ENCODE measurements at places on chromosomes 2 and 18.

- DNase-seq = no peak
Observed at GRCh38 chr18:48999569-48999968, 48.8 kb upstream of the SMAD7 start.

DNA sequence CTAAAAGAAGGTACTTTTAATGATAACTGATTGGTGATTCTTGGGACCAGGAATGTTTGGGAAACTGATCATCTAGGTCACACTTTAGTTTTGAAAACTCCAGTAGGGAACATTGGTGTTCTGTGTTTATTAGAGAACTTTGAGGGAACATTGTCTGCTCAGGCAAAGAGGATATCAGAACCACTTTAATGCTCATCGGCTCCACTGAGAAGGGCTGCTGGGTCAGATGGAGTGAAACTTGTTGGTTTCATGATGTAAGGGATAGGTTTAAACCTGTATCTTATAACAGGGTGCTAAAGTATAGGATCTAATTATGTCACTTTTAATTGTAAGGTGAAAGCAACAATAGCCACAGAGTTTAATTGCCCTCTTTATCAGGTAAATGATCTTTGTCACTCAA is 14.2 kb upstream of the POLI start:
- DNase-seq = no peak

DNA sequence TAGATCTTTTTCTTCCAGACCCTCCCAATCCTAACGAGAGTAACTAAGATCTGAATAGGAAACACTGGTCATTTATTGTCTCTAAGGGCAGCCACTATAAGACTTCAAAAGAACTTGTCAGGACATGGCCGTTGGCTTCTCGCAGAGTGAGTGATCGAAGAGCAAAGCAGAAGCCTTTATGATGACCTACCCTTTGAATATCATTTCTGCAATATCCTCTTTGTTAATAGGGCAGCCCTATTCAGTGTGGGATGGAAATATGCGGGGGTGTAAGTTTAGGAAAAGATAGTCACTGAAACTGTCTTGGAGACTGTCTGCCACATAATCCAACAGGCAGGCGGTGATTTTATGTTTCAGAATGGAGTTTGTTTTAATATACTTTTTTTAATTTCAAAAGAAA is 70.9 kb downstream of the FBXO36 start:
- no peak for DNase-seq

- DNase-seq = no peak
Observed at GRCh38 chr2:43488737-43489136, 107.1 kb downstream of the THADA start.

DNA sequence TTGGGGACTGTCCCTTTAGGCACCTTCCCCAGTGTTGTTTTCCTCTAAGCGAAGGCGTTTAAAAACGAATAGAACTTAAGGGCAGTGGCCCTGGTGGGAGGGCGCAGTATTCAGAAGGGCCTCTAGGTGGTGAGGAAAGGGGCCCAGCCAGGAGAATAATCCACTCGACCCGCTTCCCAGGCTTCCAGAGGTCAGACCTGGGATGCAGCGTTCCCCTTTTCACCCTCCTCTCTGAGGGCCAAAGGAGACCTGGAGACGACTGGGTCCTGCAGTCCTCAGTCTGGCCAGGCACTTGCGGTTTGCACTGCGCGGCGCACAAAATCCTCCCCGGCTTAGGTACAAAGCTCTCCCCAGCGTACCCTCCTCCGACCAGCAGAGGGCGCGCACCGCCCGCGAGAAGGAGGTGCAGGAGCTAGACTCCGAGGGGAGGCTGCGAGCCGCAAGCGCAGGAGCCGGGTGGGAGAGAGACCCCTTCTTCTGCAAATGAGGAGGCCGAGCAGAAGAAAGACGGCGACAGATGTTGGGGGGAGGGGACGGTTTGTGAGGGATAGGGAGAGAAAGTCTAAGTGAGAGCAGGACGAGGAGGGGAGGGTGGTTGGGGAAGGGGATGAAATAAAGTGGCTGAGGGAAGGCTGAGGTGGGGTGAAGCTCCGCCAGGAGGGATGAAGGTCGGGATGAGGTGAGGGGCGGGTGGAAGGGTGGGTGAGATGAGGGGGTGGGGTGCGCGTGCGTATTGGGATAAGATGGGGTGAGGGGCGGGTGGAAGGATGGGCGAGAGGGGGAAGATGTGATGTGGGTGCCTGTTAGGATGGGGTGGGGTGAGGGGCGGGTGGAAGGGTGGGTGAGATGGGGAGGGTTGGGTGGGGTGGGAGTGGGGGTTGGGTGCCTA is 4.9 kb downstream of the FEV start:
- DNase-seq = peak; percentile 89

All from HuH-7 (cell line).